Activated T-cell treated with anti-CD3 and anti-CD28 coated beads, Interleukin-2, amount 50 U/mL, for 72 hours (primary cell): ENCODE measurements at places on chromosomes 7 and 10. TPM values are rescaled to one million over a fixed set of nuclear protein-coding genes. Genes with fewer than 3 reads are reported as not detected.

- no peak for DNase-seq
Measured at GRCh38 chr10:95237376-95238170, 43.5 kb downstream of the ACSM6 start.

DNA sequence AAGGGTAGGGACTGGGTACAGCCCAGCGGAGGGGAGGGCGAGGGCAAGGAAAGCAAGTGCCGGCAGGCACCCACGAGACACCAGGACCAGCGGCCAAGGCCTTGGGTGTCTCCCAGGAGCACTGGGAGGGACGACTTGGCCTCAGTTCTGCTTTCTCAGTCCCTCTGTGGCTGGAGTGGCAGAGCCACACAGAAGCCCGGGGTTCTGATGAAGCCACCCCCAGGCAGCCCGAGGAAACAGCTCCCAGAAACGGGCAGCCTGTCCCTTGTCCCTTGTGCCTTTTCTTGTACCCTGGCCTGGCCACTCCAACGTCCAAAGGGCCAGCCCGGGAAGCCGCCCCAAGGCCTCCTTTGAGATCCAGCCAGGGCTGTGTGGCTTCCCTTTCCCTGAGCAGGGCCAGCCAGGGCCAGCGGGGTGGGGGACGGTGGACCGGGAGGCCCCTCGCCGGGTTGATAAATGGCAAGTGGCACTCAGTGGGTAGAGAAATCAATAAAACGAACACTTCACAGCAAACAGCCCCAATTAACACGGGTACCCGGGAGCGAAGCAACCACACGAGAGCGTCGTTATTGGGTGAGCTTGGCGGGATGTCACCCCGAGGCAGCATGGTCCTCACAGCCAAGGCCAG lies 69.8 kb upstream of the GNA12 start:
- DNase-seq = no peak

GRCh38 chr10:24928163-24928562 lies 24.2 kb downstream of the PRTFDC1 start:
- no peak for DNase-seq

- DNase-seq = no peak
Measured at GRCh38 chr7:17985473-17986239, 42.0 kb downstream of the PRPS1L1 start.

RGS10 gene
- 208 TPM for total RNA-seq

HOXA11 gene
- total RNA-seq = 0.09 TPM
